GM06990 (cell line): ENCODE measurements at places on chromosomes 4 and X.

DNA sequence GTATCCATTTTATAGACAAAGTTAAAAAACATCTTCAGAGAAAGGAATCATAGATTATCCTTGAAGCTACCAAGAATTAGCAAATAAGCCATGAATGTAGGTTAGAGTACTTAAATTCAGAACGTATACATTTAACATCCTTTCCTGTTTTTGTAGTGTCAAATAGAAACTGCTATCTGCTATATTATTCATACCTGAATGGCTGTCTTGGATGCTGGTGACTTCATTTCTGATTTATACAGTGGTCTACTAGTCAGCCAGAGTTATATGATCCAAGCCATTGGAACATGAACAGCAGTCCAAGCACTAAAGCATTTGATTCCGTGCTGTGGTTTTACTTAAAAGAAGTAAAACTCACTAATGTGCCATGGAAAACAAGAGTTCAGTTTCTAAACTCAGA is 58.3 kb upstream of the VSIG4 start:
- no peak for DNase-seq

GRCh38 chr4:4386296-4386735 is 586 bp upstream of the NSG1 start:
- DNase-seq, result no peak

DNA sequence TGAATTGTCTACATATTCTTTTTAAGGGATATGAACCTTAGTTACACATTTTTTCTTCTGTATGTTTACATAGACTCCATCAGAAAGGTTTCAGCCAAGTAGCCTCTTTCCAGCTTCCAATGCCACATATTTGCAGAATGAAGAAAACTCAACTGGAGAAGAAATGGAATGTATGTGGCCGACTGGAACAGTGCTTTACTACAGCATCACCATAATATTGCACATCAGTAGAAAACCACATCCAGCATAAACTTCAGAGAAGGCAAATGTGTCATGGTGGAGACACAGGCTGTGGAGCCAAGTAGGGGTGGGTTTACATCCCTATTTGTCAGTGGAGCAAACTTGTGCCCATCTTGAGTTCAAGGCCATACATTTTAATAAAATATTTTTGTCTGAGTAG is 204.8 kb upstream of the LDB2 start:
- no peak for DNase-seq

DNA sequence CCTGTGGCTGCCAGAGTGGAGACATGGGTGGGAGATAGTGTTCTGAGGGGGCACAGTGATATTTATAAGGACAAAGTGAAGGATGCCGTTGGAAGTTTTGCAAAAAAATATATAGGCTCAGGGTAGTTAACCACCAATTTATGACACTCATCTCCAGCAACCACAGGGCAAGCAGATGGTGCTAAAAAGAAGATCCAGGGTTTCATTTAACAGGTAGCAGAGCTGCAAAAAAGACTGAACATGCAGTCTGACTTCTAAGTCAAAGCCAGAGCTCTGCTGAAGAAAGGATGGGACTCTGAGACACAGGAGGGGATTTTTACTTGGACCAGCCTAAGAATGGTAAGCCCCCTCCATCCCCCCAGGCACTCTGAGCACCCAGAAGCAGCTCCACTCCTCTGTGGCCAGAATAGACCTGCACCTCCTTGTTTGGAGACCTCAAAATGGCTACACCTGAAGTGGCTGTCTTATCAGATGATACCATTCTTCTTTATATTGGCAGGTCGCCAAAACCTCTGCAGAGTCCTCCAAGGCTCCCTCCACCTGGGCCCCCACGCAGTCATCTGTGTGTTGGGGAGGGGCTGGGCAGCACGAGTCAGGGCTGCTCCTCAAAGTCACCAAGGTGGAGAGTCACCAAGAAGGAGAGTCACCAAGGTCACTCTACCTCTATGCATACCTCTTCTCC is 161.4 kb upstream of the FAM9B start:
- no peak for DNase-seq

DNA sequence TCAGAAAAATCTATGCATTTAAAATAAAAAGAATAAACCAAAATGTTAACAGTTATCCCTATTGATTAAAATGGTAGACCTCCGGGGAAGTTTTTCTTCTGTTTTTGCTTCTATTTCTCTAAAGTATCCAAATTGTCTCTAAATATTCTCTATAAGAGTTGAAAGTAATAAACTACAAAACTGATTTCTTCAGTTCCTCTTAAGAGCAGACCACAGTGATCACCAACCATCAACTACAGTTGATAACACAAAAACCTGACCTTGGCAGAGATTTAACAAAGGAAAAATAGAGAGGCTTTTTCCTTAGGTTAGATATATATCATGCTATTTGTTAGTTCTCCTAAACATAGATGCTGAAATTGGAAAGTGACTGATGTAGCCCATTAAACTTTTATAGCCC is 27.3 kb downstream of the DDX60 start:
- no peak for DNase-seq

DNA sequence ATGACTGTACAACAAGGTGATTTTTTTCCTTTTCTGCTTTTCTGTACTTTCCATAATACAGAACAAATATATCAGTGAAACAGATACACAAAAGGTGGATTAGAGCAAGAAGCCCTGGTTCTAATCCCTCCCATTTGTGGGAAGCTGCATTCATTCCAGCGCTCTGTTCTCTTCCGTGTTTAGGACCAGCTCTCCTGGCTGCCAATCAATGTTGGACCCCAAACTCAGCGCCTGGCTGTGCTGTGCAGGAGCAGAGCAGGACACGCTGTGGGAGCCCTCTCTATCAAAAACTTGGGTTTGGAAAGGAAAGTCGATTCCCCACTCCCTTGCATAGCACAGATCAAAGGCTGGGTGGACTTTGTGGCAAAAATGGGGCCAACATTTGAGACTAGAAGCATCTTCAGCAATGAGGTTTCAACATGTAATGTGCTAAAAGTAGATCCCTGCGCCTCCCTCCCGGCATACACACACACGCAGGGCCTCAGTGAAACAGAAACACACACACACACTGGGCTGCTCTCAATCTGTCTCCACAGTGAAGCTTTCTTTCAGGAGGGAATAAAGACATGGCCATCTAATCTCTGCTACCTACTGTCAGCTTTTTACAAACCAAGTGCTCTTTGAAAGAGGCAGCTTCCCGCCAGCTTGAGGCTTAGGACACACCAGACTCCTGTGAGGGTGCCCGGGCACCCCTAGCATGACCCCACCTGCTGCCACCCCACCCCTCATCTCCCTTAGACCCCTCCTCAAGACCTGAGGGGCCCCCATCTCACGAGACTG is 12.2 kb downstream of the WDR1 start:
- DNase-seq, result no peak

DNA sequence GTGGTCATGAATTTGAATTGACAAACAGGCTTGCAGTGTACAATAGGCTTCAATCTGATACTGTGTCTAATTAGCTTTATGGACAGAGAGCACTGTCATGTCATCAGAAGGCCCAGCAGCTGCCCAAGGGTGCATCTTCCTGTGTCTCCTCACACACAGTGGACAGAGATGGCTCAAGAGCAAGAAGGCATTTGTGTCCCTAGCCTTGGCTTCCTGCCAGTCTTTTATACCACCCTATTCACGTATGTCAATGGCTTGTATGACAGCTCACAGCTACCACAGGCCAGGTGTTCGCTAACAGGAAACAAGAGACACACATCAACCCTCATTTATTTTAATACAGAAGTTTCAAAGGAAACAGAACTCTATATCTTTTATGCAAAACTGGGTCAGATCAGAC is 874.0 kb upstream of the AGA start:
- no peak for DNase-seq

- DNase-seq, result no peak
These were observed 142.8 kb downstream of the NDST3 start for GRCh38 chr4:118177126-118177525.

DNA sequence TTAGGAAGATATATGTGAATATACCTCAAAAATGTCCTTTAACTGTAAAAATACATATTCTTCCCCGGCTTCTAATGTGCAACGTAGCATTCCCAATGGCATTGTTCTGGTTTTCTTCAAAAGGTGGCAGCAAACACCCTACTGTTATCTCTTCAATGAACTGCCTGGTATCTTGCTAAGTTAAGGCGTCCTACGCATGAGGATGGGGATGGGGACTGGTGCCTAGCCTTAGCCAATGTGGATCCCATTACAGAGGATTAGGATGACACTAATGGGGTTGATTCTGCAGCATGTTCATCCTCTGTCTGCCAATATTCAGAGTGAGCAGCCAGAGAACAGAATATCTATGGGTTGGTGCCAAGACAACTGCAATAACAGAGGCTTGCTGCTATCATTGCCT is 334.9 kb upstream of the ADGRL3 start:
- no peak for DNase-seq

DNA sequence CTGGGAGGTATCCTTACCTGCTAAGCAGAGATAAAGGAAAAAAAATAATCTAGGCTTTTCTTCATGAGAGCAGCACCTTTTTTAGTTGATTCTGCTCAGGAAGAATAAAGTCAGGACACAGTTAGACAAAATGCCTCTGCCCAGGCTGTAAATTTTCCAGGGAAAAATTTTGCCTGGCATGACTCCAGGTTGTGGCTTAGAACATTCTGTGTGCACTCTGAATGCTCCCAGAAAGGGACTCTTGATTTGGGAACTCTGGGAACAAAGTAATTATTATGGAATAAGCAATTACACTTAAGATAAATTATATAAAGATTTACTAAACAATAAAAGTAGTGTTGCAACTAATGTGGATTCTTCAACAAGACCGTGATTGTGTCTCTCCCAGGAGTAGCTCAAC is 826.2 kb upstream of the TENM3 start:
- DNase-seq, result no peak

DNA sequence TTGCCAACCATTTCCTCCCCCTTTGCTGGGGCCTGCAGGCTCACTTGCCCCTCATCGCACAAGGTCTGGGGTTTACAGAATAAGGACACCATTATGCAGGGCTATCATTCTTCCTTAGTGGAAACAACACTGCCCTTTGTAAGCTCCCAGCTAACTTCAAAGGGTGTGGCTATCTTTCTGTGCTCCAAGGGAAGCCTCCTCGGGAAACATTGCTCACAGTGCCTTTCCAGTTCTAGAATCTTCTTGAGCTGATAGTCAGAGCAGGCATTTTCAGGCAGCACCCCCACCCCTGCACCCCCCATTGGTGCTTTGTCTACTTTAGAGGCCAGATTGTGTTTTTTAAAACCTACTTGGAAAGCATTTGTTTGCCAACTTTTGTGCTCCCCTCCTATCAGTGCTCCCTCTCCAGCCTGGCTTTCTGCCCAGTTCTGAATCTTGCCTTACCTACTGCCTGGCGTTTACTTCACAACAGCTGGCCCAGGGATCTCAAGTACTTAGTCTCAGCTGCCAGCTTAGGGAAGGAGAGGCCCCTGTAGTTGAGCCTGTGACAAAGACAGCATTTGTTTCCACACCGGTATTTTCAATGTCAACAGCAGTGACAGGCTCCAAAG is 53.5 kb downstream of the PLAC1 start:
- no peak for DNase-seq

DNA sequence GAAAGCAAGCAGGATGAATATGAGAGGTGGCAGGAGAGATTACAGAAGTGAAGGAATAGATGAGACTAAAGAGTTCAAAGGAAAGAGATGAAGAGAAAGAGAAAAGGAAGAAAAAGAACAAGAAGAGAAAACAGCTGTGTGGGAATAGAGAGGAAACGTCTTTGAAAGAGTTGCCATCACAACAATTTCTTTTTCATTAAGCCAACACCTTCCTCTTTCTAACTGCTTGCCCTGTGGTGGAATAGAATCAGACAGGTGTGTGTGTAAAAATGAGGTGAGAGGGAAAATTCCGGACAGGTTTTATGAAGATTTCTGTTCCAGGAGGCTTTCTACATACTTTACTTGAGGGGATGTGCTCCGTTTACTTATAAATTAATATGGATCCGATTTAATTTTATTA is 28.8 kb downstream of the DTHD1 start:
- no peak for DNase-seq

GRCh38 chrX:57227691-57228090 is 58.8 kb upstream of the FAAH2 start:
- no peak for DNase-seq

DNA sequence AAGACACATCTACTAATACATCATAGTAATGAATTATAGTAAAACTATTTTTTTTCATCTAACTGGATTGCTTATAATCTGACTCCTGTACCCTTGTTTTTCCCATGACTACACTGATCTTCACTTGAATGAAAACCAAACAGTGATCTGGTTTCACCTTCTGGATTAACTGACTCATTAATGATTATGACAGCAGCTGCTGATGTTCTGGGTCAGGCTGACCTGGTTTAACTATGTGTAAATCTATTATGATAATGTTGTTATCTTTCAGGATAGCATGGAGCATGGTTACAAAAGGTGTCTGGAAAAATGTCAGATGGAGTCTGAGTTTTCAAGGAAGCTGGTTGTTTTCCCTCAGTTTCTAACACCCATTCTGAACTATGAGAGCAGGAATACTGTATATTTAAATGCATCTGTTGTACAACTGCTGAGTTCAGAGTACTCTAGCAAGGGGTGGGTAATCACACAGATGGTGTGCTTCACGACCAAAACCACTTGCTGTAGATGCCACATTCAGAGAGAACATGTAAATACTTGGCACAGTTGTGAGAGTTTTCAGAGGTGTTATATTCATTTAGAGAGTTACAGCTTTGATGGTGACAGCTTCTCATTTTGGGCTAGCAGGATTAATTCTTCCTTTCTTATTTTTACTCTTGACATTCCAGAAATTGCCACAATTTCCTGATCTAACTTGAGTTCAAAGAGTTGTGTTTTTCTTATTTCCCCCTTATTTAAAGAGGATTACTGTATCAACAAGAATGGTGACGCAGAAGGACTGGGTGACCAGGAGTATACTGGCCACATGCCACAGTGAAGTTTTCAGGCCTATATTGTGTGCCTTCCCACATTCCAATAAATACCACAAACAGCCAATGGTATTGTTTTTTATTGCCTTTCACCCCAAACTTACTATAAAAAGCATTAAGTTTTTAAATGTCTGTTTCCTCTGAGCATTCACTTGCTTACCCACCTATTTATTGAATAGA is 249.7 kb upstream of the TET2 start:
- peak; percentile 26 for DNase-seq

DNA sequence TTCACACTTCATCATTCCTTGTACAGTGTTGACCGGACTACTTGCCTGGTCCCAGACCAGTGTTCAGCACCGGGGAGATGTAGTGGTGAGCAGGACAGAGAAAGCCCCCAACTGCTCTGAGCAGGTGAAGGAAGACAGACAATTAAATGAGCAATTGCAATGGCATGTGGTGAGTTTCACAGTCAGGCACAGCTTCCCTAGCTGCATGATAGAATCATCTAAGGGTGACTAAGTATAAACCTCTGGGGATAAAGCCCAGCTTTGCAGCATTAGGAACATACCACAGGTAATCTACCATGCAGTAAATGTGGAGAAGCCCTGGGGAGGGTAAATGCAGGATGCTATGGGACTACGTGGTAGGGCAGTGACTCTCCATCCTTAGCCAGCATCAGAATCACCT is 47.8 kb downstream of the TMA16 start:
- DNase-seq, result no peak

GRCh38 chr4:150192986-150193385 is 114.7 kb downstream of the DCLK2 start:
- no peak for DNase-seq

GRCh38 chr4:98937986-98938720 is 9.2 kb upstream of the EIF4E start:
- DNase-seq, result no peak

- DNase-seq, result peak; percentile 44
These were observed 31.5 kb upstream of the ELF2 start for GRCh38 chr4:139208404-139208945.

GRCh38 chr4:1705732-1706131 is 6.4 kb downstream of the SLBP start:
- DNase-seq, result no peak
